Kidney epithelial cell (primary cell): ENCODE measurements at places on chromosomes 16 and 17.

GRCh38 chr16:57617604-57618111 lies 10.8 kb upstream of the ADGRG1 start:
- DNase-seq = no peak

DNA sequence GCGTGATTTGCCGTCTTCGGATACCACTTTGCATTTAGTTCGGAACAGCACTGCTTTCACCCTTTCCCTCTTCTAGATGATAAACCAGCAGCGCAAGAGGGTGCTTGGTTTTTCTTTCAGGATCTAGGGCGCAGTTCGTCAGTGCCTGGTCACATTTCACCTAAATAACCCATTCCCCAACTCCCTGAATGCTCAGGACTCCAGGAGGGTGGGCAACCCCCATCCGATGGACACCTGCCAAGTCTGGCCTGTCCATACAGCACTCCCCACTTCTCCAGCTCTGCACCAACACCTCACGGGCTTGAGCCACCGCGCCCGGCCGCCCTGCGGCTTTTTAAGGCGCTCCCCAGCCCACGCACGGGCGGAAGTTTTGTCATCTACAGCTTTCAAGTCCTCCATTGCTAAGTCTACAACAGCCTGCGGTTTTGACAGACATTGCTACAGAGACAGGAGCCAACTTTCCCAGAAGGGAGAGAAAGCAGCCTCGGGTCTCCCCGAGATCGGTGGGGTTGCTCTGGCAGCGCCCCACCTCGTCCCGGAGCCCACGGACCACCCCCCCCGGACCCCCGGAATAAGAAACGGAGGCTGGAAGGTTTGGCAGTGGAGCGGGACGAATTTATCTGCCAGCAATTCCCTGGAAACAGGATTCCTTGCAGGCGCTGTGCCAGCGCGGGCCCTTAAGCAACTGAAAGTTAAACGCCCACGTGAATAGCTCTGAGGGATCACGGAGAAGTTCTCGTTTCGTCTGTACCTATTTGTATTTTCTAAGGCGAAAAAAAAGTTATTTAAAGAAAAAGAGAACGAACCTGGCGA lies 38.6 kb upstream of the SLFN13 start:
- DNase-seq = peak; percentile 18

GRCh38 chr17:16217002-16217635 lies at the start of gene PIGL:
TSS of gene PIGL (plus strand) at chr17:16217210. CDS start at chr17:16217227, 17 bp downstream.
- DNase-seq = peak; percentile 60

DNA sequence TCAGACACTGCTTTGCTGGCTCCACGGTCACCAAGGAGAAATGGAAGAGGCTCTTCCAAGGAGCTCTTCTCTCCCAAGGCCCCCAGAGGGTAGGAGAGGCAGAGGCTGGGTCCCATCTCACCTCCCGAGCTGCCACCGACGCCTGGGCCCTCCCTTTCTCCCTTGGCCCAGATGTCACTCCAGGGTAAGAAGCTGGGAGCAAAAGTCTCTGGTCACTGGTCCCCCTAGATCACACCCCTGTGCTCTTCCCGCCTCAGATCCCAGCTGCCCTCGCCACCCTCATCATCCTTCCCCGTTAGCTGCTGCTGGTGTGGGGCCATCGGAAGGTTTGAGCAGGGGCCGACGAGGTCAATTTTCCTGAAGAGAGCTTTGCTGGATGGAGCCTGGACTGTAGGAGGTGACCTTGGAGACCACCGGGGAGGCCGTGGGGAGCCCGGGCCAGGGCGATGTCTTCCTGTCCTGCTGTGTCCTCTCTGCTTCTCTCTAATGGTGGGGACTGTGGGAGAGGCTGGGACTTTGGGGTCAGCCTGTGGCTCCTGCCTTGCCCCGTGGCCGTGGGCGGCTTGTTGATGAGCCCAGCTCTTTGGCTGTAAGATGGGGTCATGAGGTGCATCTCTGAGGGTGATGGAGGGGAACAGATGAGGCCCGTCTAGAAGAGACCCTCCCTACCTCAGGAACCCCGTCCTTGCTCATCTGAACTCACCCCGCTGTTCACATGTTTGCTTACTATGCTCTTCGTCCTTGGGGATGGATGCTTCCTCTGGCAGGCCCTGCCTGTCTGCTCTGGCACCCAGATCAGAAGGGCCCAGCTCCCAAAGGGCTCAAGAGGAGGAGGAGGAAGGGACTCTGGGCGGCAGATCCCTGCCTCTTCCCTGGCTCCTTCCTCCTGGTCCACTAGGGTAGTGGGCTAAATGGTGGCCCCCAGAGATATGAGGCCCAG lies 11.4 kb upstream of the RHBDF2 start:
- no peak for DNase-seq

DNA sequence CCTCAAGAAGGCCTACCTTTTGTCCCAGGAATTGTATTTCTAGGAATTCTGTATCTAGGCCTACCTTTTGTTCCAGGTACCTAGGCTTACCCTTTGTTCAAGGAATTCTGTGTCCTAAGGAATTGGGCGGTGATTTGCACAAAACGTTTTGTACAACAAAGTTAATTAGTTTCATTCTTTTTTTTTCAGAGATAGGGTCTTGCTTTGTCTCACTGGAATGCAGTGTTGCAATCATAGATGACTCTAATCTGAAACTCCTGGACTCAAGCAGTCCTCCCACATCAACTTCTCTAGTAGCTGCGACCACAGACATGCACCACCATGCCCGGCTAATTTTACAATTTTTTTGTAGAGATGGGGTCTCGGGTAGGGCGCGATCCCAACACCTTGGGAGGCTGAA lies 7.0 kb downstream of the CDR2L start:
- DNase-seq = peak; percentile 56

DNA sequence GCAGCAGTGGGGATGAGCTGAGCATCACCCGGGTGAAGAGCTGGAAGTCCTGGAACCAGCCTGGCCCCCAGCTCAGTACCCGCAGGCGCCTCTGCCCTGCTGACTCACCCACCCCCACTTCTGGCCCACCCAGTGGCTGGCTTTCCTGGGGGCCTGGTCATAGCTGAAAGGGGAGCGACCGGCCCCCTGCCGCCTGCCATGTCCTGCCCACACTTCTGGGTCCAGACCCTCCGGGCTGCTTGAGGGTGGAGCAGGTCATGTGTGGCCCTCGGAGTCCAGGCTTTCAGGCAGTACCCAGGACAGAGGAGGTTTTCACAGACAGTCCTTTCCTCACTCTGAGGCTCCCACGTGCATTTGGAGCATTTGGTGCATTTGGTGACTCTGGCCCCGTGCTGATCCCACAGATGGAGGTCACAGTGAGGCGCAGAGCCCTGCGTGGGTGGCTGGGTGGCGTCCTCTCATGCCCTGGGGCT lies 7.1 kb upstream of the PIEZO1 start:
- no peak for DNase-seq

DNA sequence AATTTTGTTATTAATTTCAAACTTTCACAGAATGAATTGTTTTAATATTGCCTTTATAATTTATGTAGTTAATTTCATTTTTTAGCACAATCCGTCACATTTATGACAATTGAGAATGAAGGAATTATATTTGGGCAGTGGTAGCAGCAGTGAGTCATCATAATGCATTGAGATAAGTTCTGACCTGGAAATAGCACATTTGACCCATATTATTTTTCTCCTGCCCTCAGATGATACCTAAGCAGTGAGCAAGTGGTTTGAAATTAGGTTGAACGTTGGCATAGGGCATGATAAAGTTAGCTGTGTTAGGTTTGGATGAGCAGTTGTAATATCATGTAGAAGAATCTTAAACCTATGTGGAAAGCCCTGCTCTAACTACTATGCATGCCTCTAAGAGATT lies 1431.3 kb upstream of the CDH8 start:
- DNase-seq = no peak

DNA sequence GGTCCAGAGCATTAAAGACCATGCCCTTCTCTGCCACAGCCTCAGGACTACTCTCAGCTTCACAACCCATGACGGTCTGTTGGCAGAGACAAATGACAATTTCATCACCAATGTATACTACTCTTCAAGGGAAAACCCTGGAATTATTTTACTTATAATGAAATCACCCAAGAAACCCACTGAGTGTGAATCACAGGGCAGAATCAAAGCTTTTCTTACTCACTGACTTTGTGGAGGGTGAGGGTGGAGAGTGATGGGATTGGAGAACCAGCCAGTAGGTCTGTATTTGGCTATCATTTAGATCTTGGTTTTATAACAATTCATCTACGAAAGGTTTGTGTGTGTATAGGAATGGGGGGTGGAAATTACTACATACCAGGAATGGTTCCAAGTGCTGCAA lies 442.6 kb downstream of the SHISA9 start:
- peak; percentile 47 for DNase-seq

DNA sequence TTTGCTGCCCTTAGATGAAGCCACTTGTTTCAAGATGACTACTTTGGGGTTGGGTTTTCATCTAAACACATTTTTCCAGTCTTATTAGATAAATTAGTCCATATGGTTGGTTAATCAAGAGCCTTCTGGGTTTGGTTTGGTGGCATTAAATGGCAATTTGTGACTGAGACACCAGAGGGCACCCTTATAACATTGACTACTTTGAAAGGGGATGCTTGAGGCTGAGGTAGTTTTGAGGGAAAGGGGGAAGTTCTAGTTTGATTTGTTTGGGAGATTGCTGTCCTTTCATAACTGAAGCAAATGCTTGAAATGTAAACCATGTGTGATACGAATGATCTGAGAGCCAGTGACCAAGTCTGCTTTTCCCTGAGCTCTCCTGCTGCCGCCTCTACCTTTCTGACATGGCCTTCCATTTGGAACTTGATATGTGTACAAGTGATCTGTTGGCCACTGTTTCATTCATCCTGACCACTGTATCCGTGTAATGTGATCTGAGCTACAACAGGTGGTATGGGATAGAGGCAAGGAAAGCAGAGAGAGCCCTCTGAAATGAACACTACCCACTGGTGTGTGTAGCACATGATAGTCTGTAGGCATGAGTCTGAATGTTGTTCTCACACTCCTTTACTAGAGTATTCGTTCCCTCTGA lies 5.8 kb upstream of the RARA start:
- DNase-seq = no peak

- DNase-seq = no peak
Observed at GRCh38 chr17:63517825-63518534, 5.2 kb upstream of the KCNH6 start.

- no peak for DNase-seq
Observed at GRCh38 chr17:44672479-44673093, 16.3 kb downstream of the MEIOC start.

GRCh38 chr17:47649153-47649971 lies at the start of gene KPNB1:
TSS of gene KPNB1 (plus strand) at chr17:47649919. CDS start at chr17:47650245, 326 bp downstream.
- peak; percentile 98 for DNase-seq

- DNase-seq = no peak
Observed at GRCh38 chr16:12965274-12965804, 63.9 kb downstream of the SHISA9 start.

- DNase-seq = no peak
Observed at GRCh38 chr16:56424791-56425438, 430 bp downstream of the AMFR start.

- DNase-seq = no peak
Observed at GRCh38 chr17:4073983-4074830, 68.6 kb downstream of the ZZEF1 start.

GRCh38 chr16:1526608-1527555 lies 6.6 kb upstream of the TMEM204 start:
- DNase-seq = no peak

DNA sequence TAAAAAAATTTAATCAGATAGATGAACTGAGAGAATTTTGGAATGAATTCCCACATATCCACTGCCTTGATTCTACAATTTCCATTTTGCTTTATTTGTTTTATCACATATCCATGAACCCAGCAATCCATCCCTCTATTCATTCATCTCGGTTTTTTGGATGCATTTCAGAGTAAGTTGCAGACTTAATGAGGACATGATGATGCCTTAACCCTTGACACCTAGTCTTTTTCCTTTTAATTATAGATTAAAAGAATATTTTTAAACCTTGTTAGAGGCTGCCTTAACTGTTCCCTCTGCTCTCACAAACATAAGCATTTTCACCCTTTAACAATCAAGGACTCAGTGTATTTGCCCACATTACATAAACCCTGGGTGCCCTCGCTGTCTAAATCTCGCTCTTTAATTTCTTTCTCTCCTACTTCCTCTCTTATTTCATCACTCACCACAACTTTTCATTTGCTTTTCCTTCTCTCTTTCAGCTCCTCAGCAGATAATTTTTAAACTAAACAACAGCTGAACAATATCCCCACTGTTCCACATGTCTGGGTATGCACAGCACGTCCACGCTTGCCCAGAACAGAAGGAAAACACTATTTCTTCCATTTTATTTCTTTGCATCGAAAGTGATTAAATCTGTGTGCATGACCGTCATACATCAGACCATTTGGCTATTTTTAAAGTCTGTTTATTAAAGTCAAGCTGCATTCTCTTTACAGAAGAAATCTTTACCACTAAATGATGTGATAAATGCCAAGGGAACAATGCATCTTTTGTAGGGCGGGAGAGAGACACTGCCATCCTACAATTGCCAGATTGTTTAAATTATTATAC lies 39.9 kb downstream of the IQCK start:
- DNase-seq = no peak

GRCh38 chr17:19378416-19379360 lies at the start of gene MAPK7:
TSS of gene MAPK7 (plus strand) at chr17:19378498. CDS start at chr17:19378901, 403 bp downstream.
- no peak for DNase-seq

GRCh38 chr17:19753051-19753509 lies 5.0 kb upstream of the ALDH3A1 start:
- DNase-seq = peak; percentile 76

GRCh38 chr17:4940555-4941318 lies 669 bp downstream of the RNF167 start:
- DNase-seq = no peak

GRCh38 chr17:70157151-70157550 lies 12.2 kb upstream of the KCNJ2 start:
- no peak for DNase-seq

- no peak for DNase-seq
Observed at GRCh38 chr16:86243571-86244154, 266.7 kb upstream of the FOXF1 start.

- peak; percentile 93 for DNase-seq
Observed at GRCh38 chr16:86664522-86665318, 86.4 kb downstream of the FOXL1 start.

DNA sequence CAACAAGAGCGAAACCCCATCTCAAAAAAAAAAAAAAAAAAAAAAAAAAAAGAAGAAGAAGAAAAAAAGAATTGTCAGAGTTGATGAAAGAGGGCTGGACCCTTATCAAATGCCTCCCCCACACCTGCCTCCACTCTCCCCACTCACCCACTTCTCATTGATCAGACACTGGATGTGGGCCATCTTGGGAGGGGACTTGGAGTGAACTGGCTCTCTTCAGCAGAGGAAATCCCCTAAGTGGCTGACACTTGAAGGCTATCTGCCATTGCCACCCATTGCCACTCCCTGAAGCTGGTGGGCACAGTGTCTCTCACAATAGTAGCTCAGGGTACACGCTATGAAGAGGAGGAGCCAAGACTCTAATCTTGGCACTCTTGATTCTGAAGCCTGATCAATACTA lies 1.6 kb downstream of the ITGA2B start:
- DNase-seq = no peak

GRCh38 chr17:79988185-79988971 lies 47.3 kb downstream of the TBC1D16 start:
- peak; percentile 25 for DNase-seq

- no peak for DNase-seq
Observed at GRCh38 chr17:74289688-74290087, 15.7 kb downstream of the DNAI2 start.
